ENCODE measurements at places on chromosomes 7 and 10. TPM values are rescaled to one million over a fixed set of nuclear protein-coding genes. Genes with fewer than 3 reads are reported as not detected.

Gene SMKR1
- polyA plus RNA-seq = not detected

Gene HTR5A
- polyA plus RNA-seq = not detected

Gene ADAMTS14
- polyA plus RNA-seq = 0.05 TPM

Gene TMEM26
- polyA plus RNA-seq = not detected

Gene DNAJC12
- polyA plus RNA-seq = not detected

Gene PAX2
- polyA plus RNA-seq = not detected

Gene SLC13A1
- polyA plus RNA-seq = not detected

Gene TAS2R4
- 0.12 TPM for polyA plus RNA-seq

Gene ZNF783
- 1.5 TPM for polyA plus RNA-seq

Gene ABCB1
- not detected for polyA plus RNA-seq

- no peak for DNase-seq
Observed at GRCh38 chr7:129853661-129854268, 99.0 kb downstream of the UBE2H start.

DNA sequence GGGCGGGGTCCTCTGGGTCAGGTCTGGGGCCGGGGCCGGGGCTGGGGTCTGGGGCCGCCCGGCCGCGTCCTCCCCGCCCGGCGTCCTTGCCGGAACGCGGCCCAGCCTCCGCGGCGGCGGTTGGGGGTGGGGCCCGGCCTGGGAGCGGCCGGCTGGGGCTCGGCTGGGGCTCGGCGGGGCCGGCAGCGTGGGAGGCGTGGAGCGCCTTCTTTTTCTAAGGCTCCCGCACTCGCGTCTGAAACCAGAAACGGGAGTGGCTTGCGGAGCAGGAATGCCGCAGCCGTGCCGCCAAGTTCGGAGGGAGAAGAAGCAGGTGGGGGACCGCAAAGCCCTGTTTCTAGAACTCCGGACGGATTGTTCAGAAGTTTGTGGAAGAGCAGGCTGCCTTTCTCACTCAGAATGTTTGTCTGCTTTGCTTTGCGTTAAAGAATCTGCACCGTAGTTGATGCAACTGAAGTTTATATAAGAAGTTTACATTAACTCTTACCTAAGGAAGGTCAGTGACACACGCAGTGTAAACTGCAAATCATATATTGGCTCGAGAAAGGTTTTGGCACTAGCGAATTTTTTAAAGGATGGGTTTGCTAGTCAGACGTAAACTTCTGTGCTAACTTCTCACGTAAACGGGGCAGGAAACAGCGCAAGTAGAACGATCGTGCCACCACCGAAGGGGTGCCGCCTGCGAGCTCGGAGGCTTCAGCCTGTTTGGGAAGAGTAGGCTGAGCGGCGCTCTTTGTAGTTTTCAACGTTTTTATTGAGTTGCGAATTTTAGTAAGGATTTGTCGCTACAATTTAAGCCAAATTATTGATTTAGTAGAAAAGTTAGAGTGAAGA lies 729 bp downstream of the DNAJB6 start:
- DNase-seq = peak; percentile 34

- peak; percentile 81 for DNase-seq
Observed at GRCh38 chr7:77351539-77352004, 64.6 kb downstream of the GSAP start.

DNA sequence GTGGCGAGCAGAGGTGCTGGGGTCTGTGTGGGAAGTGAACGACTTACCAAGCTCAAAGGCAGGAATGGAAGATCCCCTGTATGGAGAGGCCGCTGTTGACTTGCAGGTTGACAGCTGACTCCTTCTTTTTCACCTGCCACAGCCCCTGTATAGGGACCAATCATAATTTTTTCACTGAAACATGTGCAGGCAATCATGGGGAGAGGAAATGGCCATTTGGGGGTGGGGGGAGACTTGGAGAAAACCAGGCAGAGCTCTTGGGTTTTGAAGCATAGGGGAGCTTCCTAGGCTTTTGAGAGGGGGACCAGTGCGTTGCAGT lies 101.4 kb downstream of the WDR37 start:
- no peak for DNase-seq

- DNase-seq = no peak
Observed at GRCh38 chr7:134686786-134687185, 40.1 kb downstream of the BPGM start.

DNA sequence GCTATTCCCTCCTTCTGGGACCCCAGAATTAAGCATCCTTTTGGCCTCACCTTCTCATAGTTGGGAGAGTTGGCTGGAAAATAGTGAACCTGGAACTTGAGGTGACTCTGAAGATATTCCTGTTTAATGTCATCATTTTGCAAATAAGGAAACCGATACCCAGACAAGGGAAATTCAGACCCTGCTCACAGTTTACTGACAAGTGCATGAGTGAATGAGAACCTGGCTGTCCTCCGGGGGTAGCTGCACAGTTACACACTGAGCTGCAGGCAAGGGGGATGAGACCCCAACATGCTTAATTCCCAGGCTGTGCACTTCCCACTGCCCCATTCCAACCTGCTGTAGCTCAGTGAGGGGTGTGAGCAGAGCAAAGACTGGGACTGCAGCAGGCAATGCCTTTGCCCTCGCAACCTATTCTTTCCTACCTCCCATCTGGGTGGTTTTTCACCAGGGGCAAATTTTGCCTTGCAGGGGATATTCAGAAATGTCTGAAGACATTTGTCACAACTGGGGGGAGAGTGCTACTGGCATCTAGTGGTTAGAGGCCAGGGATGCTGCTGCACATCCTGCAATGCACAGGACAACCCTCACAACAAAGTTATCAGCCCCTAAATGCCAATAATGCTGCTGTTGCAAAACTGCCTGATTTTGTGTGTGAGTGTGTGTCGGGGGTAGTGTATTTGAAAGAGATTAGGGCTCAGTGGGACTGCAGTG lies 136.2 kb downstream of the SORCS3 start:
- DNase-seq = no peak

DNA sequence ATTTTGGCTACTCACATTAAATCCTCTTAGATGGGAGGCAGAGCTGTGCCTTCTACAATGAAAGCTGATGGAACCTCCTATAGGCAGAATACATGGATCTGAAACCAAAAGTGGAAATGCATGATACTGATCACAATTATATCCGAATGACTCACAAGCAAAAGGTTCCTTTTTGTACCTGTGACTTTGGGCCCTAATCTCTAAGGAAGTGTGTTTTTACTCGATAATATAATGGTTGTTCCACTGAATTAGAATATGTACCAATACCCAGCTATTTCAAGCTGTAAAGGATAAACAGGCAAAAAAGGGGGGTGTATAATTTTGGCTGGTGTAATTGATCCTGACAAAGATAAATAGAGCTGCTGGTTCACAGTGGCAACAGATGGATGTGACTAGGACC lies 17.6 kb upstream of the LAMB1 start:
- no peak for DNase-seq

DNA sequence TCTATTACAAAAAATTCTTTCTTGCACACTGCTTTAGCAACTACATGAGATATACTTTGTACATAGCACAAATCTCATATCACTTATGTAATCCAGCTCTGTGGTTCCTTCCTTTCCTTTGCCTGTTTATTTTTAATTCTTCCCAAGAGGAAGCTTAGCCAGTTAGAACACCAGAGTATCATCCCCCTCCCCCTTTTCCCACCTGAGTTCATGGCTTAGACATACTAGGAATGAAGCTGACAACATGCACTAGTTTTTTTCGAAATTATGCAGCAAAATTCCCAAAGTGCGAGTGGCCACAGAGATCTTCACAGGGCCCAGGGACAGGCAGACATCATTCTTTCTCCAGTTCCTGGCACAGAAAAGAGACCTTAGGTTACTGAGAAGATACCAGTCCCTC lies 17.8 kb downstream of the CAV1 start:
- no peak for DNase-seq

GRCh38 chr10:73762915-73763314 lies 18.7 kb downstream of the SEC24C start:
- no peak for DNase-seq

GRCh38 chr7:130960208-130960988 lies 226.4 kb upstream of the KLF14 start:
- peak; percentile 96 for DNase-seq

DNA sequence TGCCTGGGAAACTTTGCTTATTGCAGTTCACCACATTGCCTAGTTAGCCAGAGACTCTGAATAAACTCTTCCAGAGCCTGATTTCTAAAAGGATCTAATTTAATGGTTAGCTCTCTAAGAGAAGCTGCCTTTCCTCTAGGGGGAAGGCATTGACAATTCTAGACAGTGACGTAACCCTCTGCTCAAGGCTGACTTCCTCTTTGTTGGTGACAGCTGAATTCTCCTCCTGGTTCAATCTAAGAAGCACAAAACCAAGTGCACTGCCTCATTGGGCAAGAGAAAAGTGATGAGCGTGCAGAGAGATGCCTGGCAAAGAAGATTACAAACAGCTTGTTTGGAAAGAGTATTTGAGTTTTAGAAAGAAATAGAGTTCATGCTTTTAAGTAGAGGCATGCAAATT lies 102.7 kb downstream of the MACC1 start:
- peak; percentile 97 for DNase-seq

- DNase-seq = no peak
Observed at GRCh38 chr7:20352573-20353306, 22.0 kb downstream of the ITGB8 start.

GRCh38 chr10:116909307-116909706 lies 60.0 kb downstream of the ENO4 start:
- no peak for DNase-seq

DNA sequence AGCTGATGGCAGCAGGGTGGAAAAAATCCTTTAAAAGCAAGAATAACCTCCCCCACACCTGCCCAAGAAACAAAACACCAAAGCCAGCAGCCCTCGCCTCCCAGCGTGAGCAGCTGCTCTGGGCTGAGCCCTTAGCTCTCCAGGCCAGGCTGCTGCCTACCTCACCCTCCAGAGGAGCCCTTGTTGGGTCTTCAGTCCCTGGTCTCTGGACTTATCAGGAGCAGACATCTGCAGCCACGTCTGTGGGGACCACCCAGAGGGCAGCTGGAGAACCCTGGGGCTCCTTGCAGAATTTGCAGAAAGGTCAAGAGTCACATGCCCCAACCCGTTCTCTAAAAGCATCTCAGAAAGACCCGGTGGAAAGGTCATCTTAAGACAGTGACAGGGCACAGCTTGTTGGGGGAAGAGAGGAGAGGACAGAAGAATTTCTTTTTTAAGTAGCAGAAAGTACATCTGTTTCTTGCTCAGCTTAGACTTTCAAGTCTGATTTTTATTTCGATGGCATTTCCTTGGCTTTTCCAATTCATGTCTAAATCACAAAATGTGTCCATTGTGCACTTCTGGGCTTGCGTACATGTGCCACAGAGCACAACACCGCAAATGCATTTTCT lies 425.7 kb upstream of the NFE2L3 start:
- no peak for DNase-seq

DNA sequence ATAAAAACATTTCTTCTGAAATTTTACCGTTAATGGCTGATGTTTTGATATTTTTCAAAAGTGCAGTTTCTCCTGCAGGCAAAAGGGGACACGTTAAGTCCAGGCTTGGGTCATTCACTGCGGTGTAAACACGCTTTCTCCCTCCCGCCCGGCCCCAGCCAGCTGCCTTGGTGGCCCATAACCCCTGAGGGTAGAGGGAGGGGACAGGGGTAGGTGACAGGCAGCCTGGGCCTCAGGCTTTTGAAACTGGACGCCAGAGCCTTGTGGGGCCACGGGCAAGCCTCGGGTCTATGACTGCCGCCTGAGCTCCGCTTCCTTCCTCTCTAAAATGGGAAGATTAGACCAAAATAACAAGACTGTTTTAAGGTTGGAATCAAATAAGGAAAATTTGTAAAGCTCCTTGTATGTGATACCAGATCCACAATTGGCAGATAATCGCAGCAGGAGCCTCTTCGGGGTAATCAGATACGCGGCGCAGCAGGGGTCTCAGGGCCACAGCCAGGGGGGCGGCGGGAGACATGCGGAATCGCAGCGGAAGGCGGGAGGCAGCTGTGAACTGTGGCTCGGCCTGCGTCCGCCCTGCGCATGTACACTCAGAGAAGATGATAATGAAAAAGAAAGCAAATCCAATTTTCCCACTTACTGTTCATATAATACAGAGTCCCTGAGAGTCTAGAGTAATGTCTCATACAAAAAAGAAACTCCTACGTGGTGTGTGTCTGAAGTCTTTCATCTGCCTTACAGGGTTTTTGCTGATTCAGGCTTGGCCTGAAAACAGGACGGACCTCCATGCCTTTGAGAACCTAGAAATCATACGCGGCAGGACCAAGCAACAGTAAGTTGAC lies 138.3 kb downstream of the EGFR start:
- no peak for DNase-seq

GRCh38 chr10:1043532-1043995 lies 5.4 kb downstream of the IDI1 start:
- peak; percentile 63 for DNase-seq

DNA sequence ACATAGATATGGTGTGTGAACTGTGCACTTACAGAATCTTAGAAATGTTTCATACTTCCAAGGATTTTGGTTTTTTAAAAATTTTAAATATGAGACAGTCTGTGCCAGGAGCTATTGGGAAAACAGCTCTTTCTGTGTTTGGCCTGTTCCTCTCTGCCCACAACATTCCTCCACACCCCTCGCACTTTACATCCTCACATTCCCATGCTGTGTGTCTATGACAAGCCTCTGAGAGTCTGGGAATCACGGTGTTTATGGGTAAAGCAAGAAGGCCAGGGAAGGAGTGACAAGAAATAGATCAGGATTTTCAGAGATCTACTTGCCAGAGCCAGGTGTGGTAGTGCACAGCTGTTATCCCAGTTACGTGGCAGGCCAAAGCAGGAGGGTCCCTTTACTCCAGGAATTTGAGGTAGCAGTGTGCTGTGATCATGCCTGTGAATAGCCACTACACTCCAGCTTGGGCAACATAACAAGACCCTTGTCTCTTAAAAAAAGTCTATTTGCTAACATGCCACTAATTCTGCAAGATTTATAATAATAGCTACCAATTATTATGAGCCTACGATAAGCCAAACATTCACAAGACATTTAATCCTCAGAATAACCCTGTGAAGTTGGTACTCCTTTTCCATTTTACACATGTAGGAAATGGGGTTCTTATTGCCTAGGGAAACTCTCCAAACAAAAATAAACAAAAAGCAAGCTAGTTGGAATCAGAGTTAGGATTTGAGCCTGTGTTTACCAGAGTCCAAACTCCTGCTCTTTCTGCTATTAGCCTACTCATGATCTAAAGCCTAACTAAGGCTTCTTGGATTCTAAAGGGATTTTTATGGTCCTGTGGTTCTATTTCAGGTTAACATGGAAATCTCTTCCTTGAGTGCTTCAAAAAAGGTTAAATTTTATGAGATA lies 168.3 kb upstream of the SP8 start:
- DNase-seq = no peak

DNA sequence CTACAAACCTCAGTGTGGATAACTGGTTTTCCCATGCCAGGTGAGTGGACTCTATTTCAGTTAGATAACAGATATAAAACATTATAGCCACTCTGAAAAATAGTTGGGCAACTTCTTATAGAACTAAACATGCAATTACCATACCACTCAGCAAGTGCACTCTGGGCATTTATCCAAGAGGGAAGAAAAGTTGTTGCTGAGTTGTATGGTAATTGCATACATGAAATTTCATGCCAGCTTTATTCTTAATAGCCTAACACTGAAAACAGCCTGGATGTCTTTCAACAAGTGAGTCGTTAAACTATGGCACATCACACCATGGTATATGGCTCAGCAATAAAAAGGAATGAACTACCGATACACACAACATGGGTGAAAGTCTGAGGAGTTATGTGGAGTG lies 10.6 kb upstream of the UPP1 start:
- DNase-seq = no peak
